ENCODE measurements at places on chromosomes 12 and 14.
A peak's percentile ranks its signal among the peaks of the same experiment; 100 is the strongest.

DNA sequence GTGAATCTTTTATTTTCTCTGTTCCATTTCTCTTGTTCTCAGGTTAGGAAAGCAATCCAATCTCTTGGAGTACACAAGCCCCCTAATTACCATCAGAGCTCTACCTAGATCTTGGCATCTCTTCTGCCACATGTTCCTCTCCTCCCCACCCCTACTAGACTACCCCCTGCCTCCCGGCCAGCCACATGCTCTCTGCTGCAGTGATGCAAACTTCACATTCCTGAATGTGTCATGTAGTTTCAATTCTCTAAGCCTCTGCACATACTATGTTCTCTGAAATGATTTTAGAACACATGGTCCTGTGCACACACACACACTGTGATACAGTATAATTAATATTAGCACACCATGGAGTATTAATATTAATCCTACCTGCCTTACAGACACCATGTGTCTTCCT, 104.6 kb downstream of the EFCAB11 start:
- peak; percentile 82 for DNase-seq

DNA sequence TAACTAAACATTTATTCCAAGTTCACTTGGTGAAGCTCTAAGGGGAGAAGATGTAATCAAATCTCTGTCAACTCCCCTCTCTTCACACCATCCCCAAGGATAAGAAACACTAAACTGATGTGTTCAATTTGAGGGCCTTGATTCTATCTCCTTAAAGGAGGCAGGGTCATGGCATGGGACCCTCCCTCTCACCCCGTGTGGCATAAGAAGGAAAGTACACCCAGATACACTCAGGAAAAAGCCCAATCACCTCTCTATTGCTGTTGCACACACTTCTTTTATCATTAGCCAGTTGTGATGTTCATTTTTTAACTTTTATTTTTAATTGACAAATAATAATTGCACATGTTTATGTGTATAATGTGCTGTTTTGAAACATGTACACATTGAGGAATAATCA, 35.1 kb downstream of the WASHC3 start:
- DNase-seq, result no peak

GRCh38 chr12:113844495-113845210, 121.5 kb downstream of the RBM19 start:
- no peak for DNase-seq

- peak; percentile 90 for DNase-seq
These were observed 442.8 kb downstream of the ZFP36L1 start for GRCh38 chr14:68349900-68350629.

DNA sequence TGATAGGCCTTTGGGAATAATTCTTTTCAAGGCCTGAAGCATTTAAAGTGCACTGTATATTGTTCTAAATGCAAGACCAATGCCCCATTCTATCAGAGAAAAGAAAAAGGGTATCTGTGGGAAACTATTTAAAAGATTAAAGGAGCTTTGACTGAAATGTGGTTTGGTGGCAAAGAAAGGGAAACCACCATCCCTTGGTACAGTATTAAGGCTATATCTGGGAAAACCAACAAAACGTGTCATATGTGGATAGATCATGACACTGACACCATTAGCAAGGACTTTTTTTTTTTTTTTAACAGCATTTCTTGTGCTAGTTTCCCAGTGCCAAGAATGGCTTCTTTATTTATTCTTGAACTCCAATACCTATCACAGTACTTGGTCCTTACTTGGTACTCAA, 890.7 kb downstream of the DIO2 start:
- no peak for DNase-seq

GRCh38 chr14:57085801-57086200, 182.9 kb downstream of the EXOC5 start:
- DNase-seq, result no peak

DNA sequence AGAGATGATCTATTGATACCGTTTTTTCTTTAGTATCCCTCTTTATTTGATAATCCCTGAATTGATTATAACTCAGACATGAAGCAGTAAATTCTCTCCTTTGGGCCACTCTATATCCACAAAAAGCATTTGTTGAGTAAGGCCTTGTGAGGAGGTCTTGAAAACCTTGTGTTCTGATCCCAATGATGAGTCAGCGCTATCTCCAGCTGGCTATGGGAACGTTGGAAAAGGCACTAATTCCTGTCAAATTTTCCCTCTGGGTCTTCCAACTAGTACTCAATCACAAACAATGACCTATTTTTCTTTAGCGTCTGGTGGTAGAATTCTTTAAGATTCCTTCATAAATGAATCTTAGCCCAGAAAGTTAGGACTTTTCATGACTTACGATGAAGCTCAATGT, 168.4 kb upstream of the LRIG3 start:
- DNase-seq, result peak; percentile 65

DNA sequence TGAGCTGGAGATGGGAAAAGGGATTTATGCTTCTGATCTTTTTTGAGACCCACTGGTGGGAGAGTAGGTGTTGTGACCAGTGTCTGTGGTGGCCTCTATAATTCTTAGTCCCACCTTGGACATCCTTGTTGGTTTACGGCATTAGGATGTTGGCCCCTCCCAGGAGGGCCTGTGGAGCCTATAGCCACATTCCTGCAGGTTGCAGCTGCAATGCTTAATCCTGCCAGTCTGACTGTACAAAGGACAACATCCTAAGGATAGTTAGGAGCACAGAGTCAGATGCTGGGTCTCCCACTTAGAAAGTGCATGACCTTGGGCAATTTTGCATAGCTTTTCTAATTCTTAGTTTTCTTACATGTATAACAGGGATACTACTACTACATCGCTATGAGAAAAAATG, 150.9 kb upstream of the SLC38A2 start:
- DNase-seq, result peak; percentile 16

GRCh38 chr12:41008472-41008871, 179.6 kb upstream of the PDZRN4 start:
- DNase-seq, result no peak

DNA sequence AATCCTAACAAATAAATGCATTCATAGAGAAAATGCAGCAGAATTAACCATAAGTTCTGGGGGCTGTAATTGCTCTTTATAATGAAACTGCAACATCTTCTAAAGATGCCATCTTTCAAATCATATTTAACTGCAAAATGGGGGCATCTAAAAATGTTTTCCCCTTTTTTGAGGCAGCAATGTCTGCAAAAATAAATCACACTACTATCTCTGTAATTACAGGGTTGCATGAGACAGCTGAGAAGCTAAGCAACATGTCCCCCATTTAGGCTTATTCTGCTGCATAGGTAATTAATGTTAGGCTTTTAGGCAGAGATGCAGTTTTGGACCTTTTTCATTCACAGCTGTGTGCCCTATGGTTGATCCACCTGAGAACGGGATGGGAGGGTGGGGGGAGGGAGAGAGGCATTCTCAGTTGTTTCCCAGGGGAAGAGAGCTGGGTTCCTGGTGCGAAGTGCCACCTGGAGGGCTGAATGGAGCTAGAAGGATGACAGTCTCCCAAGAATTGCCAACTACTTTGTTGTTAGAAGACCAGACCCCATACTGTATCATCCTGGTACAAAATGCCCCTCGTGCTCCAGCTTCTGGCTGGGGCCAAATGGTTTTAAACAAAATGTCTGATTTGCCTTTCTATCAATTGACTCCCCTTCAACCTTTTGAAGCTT, 154.2 kb downstream of the APAF1 start:
- DNase-seq, result no peak

DNA sequence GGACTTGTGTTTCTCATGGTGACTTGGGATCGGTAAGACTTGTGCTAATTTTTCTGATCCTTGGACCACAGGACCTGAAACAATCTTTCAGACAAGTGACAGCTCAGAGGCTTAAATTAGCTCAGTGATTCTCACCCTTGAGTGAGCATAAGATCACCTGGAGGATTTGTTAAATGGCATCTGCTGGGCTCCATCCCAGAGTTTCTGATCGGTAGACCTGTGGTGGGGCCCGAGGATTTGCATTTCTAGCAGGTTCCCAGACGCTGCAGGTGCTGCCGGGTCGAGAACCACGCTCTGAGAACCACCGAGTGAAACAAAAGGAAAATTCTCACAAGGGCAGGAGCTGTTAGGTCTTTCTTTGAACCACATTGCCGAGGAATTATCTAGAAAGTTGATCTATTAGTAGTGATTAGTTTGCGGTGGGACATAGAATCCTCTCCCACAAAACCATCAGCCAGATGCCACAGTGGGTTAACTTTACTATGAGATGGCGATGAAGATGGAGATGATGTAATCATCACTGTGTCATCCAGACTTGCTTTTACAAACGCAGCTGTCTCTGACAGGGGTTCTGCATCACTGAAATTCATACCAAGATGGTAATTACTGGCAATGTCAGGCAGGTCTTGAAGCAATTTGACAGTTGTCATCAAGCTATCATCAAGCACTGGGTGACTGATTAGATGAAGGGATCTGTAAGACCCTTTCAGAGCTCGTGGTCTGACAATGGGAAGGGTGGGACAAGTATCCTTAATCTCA, 184.0 kb downstream of the AACS start:
- peak; percentile 8 for DNase-seq

GRCh38 chr14:68079941-68080697, 260.5 kb downstream of the RAD51B start:
- no peak for DNase-seq

DNA sequence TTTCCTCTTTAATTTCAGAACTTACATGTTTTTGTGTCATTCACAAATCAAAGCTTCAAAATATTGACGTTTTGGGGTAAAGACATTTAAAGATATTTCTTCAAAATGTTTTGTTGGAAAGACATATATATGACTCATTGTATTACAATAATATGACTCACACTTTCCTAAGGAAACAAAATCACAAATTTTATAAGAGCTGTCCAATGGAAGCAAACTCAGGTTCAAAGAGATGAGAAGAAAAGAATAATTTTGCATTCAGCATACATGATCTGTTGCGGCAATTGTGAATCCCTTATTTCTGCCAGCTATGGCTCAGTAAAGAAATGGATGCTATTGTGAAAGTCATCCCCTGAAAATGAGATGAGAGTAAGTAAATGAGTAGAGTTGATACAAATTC, 82.7 kb downstream of the GRIP1 start:
- DNase-seq, result peak; percentile 55

DNA sequence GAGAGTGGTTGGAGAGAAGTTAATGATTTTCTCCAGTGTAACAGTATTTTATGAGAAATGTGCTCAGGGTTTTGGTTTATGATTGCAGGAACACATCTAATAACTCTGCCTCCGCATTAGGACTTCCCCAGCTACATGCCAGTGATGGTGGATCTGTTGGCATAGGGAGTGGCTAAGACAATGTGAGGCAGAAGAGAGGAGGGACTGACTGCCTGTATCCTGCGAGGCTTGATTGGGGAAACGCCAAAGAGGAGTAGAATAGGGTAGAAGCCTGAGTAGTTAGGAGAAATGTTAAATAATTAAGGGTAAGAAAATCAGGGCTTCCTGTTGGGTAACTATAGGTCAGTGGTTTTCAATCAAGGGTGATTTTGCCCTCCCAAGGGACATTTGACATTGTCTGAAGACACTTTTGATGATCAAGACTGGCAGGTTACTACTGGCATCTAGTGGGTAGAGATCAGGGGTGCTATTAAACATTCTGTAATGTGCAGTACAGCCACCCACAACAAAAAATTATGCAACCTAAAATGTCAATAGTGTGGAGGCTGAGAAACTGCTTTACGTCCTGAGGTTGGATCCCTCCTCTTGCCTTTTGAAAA, 12.8 kb downstream of the TDG start:
- DNase-seq, result no peak

All from fibroblast of skin of right biceps (primary cell).